Lung microvascular endothelial cell (primary cell): ENCODE measurements at places on chromosomes 16 and 17. TPM values are rescaled to one million over a fixed set of nuclear protein-coding genes. Genes with fewer than 3 reads are reported as not detected.
A peak's percentile ranks its signal among the peaks of the same experiment; 100 is the strongest.

Gene PIGS
- total RNA-seq = 43.8 and 47.4 TPM in 2 replicates

- no peak for DNase-seq
These were observed 8.6 kb downstream of the KRT28 start for GRCh38 chr17:40791111-40791510.

DNA sequence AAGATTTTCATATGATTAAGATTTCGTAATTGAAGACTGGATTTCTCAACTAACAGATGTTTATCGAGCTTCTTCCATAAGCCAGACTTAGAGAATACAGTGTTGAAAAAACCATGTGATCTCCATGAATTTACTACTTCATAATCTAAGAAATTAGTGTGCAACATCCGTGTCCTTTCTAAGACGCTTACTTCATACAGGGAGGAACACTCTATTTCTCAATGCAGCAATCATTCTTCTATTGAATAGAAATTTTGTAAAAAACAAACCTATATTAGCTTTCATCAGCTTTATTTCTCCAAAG is 946.3 kb downstream of the KCNJ2 start:
- no peak for DNase-seq

- no peak for DNase-seq
These were observed 438.3 kb downstream of the NPIPA7 start for GRCh38 chr16:16817196-16817595.

GRCh38 chr16:72901000-72901627 is 146.8 kb downstream of the ZFHX3 start:
- no peak for DNase-seq

- no peak for DNase-seq
These were observed 75.8 kb downstream of the MRC2 start for GRCh38 chr17:62703261-62703775.

Gene CRHR1
- not detected in 2 replicates for total RNA-seq

- no peak for DNase-seq
These were observed 5.0 kb downstream of the ABHD15 start for GRCh38 chr17:29561554-29562517.

DNA sequence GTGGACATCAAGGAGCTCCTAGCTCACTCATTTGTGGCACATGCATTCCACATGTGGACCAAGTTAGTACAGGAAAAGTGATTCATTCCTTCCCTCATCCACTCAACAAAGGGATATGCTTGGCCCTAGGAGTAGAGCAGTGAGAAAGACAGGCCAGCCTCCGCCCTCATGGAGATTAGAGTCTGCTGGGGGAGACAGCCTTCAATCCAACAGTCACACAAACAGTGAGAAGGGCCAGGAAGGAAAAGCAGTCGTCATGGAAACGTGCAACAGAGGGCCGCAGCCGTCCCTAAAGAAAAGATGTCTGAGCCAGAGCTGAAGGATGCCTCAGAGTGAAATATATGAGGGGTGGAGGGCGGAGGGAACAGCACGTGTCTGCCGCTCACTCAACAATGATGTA is 109.9 kb downstream of the VPS53 start:
- peak; percentile 19 for DNase-seq

Gene ATP2A1
- total RNA-seq = under 0.01 TPM in 2 replicates
